ENCODE measurements at places on chromosomes 1 and 21. TPM values are rescaled to one million over a fixed set of nuclear protein-coding genes. Genes with fewer than 3 reads are reported as not detected.

- H3K4me3 ChIP-seq = no peak overlapping the region
- no peaks in the 10 kb centered on the region for H3K4me1 ChIP-seq
- H3K27ac ChIP-seq = no peak overlapping the region
- H3K27me3 ChIP-seq = no peaks in the 10 kb centered on the region
- DNase-seq = no peak
Measured at GRCh38 chr1:7594002-7594713, 176.9 kb upstream of the VAMP3 start.

DNA sequence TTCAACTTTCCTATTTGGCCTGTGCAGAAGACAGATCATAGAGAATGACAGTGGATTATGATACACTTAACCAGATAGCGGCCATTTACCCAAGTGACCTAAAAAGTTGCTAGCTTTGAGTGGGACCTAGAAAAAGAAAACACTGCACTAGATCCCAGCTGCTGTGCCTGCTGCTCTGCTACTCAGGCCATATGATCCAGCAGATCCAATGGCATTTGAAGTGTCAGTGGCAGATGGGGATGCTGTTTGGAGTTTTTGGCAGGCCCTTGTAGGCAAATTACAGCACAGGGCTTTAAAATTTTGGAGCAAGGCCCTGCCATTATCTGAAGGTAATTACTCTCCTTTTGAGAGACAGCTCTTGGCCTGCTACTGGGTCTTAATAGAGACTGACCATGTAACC is 74.0 kb upstream of the KCNE2 start:
- H3K4me1 ChIP-seq = no peaks in the 10 kb centered on the region
- H3K36me3 ChIP-seq = no peaks in the 10 kb centered on the region
- H3K27me3 ChIP-seq = no peaks in the 10 kb centered on the region
- H3K27ac ChIP-seq = no peak overlapping the region
- no peak overlapping the region for H3K4me3 ChIP-seq

- H3K36me3 ChIP-seq = no peaks in the 10 kb centered on the region
- H3K27ac ChIP-seq = no peak overlapping the region
- H3K27me3 ChIP-seq = no peaks in the 10 kb centered on the region
- H3K4me1 ChIP-seq = peaks cover 39% of the 10 kb centered on the region
Measured at GRCh38 chr1:19479351-19480120, 5.8 kb downstream of the CAPZB start.

DNA sequence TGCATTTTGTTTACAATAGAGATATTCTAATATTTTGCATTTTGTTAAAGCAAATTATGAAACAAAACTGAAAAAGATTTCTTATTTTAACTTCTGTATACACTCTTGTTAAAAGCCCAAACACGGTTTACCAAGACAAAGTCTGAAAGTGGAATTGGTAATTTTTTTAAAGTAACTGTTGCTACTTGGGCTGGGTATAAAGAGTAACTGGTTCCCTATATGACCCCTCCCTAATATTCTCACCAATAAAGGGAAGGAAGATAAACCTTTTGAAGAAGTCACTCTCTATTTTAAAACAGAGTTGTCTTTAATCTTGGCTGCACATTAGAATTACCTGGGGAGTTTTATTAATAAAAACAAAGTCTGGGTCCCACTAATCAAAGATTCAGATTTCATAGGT is 27.4 kb downstream of the ARHGAP29 start:
- no peak overlapping the region for H3K27ac ChIP-seq
- no peak overlapping the region for H3K4me3 ChIP-seq
- no peaks in the 10 kb centered on the region for H3K27me3 ChIP-seq
- no peaks in the 10 kb centered on the region for H3K36me3 ChIP-seq

DNA sequence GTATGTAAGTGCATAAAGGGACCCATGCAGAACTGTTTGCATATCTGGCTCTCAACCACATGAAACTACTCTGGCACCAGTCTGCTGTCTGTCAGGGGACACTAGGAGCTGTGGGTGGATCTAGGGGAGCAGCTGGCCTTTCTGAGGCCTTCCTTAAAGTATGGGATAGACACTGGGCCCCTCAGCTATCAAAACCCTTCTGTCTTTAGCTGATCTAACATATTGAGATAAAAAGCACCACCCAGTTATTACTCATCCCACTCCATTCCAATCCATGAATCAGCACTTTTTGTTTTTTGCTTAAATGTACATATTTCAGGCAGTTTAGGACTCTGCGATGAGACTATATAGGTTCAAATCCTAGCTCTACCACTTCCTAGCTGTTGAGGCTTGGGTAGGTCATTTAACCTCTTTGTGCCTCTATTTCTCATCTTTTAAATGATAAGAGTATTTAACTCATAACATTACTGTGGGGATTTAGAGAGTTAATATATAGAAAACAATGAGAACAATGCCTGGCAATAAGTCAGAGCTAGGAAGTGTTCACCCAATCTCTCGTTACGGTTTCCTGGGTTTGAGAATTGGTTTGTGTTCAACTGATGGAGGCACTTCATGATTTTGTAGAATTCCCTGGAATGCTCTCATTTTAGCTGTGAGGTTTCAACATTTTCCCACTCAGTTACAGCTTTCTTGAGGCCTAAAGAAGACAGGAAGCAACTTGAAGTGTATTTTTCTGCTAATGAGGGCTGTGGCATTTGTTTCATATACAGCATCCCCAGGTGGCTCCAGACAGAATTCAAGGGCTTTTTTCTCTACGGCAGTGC is 68.9 kb downstream of the LRIG2 start:
- no peak overlapping the region for H3K4me3 ChIP-seq
- no peaks in the 10 kb centered on the region for H3K4me1 ChIP-seq
- DNase-seq = no peak
- no peaks in the 10 kb centered on the region for H3K27me3 ChIP-seq

DNA sequence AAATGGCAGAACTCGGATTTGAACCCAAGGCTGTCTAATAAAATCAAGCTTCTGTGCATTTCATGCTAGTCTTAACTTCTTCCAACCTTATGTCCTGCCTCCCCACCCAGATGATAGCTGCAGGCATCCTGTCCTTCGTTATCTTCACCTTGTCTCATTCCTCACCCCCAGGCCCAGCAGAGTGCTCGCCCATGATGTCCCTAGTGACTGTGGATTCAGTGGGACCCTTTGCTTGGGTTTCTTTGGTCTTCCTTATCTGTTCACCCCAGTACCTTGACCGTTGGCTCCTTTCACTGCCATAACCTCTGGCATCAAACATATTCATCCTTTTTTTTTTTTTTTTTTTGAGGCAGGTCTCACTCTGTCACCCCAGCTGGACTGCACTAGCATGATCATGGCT is 5.6 kb upstream of the BSDC1 start:
- H3K27me3 ChIP-seq = no peaks in the 10 kb centered on the region
- no peaks in the 10 kb centered on the region for H3K36me3 ChIP-seq
- no peak for DNase-seq
- H3K4me1 ChIP-seq = peaks cover 7% of the 10 kb centered on the region

DNA sequence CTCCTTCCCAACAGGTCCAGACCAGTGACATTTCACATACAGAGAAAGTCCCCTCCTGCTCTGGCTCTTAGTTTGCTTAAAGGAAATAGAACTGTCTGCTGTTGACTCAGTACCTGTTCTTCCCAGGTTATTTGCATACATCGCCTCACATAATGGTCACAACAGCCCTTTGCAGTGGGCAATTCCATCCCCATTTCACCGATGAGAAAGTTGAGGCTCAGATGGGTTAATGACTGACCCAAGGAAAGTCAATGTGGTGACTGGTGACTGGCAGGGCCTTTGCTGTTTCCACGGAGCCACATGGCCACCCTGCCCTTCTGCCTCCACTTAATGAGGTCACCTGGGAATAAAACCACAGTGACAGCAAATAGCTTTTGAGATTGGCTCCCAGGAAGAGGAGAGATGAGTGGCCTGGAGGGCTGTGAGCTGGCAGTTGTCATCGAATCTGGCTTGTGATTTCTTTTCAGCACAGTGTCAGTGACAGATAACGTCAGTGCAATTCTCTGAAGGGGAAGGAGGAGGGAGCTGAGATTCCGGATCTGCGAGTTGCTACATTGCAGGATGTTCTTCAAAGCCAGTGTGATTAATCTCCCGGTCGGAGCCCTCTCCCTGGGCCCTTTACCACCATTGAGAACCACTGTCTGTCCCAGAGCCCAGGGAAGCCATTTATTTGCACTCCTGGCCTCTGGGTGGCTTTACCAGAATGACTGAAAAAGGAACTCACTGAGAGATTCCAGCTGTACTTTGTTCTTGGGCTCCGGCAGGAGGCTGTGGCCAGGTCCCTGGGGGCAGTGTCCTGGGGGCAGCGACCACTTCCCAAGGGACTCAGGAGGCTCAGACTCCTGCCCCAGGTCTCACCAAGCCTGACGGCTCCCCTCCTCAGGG is 117.2 kb downstream of the CNIH3 start:
- H3K36me3 ChIP-seq = no peaks in the 10 kb centered on the region
- H3K27me3 ChIP-seq = no peaks in the 10 kb centered on the region
- DNase-seq = peak; percentile 29
- no peak overlapping the region for H3K27ac ChIP-seq

GRCh38 chr1:178768423-178768822 is 43.4 kb downstream of the RALGPS2 start:
- DNase-seq = peak; percentile 51
- no peak overlapping the region for H3K27ac ChIP-seq
- no peaks in the 10 kb centered on the region for H3K27me3 ChIP-seq
- peaks cover 3% of the 10 kb centered on the region for H3K36me3 ChIP-seq
- H3K4me3 ChIP-seq = no peak overlapping the region

GRCh38 chr1:168734946-168735345 is 5.9 kb upstream of the DPT start:
- no peak overlapping the region for H3K27ac ChIP-seq
- H3K4me3 ChIP-seq = no peak overlapping the region
- DNase-seq = no peak

DNA sequence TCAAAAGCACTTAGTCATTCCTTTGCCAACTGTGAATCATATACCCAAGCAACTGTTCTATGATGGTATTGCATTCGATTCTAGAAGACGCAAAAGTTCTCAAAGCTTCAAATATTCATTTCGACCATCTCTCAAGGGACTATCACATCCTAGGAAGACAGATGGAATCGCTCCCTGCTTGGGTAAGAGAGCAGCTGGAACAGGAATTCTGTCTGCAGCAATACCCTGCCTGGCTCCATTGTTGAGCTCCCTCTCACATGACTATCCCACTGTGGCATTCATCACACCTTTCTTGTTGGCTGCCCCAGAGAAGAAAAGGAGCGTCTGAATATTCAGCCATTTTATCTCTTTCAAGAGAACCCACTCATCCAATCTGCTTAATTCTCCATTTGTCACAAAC is 397.7 kb downstream of the NTNG1 start:
- H3K4me3 ChIP-seq = no peak overlapping the region
- H3K27ac ChIP-seq = no peak overlapping the region
- peaks cover 16% of the 10 kb centered on the region for H3K4me1 ChIP-seq
- H3K27me3 ChIP-seq = no peaks in the 10 kb centered on the region
- peak; percentile 54 for DNase-seq

DNA sequence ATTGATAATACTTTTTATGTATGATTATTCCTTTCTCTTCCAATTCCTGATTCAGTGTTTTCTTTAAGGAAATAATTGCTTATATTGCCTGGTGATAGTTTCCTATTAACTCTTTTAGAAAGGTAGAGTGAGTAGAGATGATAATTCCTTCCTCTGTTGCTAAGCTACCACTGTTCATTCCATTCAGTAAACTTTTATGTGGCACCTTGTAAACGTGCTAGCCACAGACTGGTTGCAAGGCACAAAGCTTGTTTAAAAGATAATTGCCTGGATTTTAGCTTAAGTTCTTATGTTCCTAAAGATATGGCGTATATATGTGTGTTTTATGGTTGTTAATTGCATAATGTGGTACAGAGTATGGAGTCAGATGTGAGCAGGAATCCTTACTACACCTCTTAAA is 3.2 kb downstream of the ZFYVE9 start:
- peaks cover 15% of the 10 kb centered on the region for H3K27me3 ChIP-seq
- DNase-seq = no peak
- no peaks in the 10 kb centered on the region for H3K36me3 ChIP-seq
- H3K27ac ChIP-seq = no peak overlapping the region

GRCh38 chr1:184598403-184599193 is 156.1 kb downstream of the EDEM3 start:
- no peak overlapping the region for H3K4me3 ChIP-seq
- no peak for DNase-seq
- no peak overlapping the region for H3K27ac ChIP-seq
- H3K4me1 ChIP-seq = peaks cover 6% of the 10 kb centered on the region

DNA sequence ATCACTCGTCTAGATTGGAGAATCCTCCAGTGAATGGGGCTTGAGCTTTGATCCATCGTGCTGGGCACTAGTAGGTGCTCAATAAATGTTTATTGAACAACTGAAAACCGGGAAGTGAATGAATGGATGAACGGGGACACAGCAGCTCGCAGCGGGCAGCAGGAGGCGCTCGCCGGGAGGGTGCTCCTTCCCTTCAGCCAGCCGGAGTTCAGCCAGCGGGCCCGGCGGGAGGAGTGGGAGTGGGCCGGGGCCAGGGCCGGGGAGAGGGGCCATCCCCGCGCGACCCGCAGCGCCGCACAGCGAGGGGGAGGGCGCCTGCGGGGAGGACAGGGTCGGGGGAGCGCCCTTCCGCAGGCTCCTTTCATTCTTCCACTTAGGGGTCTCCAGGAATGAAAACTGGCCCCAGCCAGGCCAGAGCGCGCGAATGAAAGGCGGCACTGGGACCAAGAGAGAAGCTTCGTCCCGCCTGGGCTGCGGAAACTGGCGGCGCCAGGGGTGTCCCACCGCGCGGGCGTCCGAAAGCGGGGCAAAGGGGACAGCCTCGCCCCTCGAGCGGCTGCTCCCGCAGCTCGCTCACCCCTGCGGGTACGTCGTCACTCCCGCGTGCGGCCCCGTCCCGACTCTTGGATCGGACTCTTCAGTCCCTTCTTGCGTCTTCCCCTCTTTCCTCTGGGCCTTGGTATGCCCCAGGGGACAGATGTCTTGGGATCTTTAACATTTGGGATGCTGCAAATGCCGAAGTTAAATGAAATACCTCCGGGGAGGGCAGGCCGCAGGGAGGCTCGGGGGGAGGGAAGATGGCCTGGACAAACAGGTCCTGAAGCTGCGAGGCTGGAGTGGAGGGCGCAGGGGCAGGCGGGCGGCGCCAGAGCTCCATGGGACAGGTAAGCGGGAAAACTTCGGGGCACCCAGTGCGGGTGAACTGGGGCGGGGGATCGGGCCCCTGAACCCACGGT is 3.6 kb upstream of the INAVA start:
- DNase-seq = peak; percentile 91
- H3K4me1 ChIP-seq = peaks cover 56% of the 10 kb centered on the region
- peak overlapping the region; percentile 100 for H3K27ac ChIP-seq
- H3K36me3 ChIP-seq = no peaks in the 10 kb centered on the region
- H3K27me3 ChIP-seq = no peaks in the 10 kb centered on the region

Gene LCE2B
- total RNA-seq = not detected

Gene CFH
- total RNA-seq = not detected

Gene KIAA1614
- 3.8 TPM for total RNA-seq

Gene SYPL2
- not detected for total RNA-seq

Gene KRTAP19-1
- total RNA-seq = not detected

Gene FAM167B
- 5.3 TPM for total RNA-seq
